ENCODE measurements at places on chromosomes 16 and 17. TPM values are rescaled to one million over a fixed set of nuclear protein-coding genes. Genes with fewer than 3 reads are reported as not detected.

The FOXN1 gene
- total RNA-seq, result 0.11 TPM

The TSPOAP1 gene
- total RNA-seq, result 2.9 TPM

The PRDM7 gene
- total RNA-seq, result not detected

The DUSP14 gene
- total RNA-seq, result 89.4 TPM

The PIPOX gene
- total RNA-seq, result 2.4 TPM

The ADCY9 gene
- total RNA-seq, result 37.0 TPM

All from articular chondrocyte of knee joint (primary cell).